Fibroblast of pulmonary artery (primary cell): ENCODE measurements at places on chromosomes 1 and 21.
A peak's percentile ranks its signal among the peaks of the same experiment; 100 is the strongest.

DNA sequence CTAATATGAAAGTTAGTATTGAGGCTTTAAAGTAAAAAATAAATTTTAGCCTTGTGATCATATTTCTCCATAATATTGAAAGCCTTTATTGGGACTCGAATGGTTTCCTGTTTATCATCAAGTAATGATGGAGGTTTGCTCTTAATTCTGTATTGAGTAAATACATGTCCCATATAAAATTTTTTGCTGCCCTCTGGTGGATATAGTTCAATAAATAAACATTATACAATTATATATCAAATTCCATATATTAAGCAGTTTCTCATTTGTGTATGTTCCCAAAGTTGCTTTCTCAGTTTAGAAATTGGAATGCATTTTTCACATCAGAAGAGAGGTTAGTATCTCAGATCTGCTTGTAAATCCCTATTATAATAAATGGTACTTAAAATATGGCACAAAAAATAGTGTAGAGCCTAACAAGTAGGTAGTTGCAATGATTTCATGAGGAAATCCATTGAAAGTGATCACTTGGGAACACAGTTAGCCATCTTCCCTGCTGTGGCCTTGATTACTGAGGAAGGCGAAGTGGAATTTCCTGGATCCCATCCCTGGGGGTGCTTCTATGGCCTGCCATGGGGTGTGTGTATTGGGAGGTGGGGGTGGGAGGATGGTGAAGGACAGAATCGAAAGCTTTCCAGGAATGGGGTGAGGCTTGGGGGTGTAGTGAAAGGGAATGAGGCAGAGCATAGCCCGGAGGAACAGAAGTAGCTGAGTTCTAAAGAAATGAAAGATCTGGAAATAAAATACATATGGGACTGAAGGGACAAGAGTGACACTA lies 84.1 kb upstream of the C21orf91 start:
- peak; percentile 65 for DNase-seq

DNA sequence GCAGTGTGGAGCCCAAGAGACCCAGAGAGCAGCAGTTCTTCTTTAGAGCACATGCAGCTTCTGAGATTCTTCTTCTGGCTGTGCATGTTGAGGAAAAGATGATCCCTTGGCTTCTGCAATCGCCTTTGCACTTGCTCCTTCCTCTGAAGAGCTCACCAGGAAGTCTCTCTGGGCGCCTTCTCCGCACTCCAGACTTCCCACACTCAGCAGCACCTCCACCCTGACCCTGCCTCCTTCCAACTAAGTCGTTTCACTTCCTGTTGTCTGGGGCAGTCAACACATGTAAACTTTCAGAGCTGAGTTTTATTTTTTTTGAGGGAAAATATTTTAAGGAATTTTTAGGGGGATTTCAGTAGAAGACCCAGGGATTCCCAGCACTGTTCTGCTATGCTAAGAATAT lies 73.4 kb upstream of the F3 start:
- DNase-seq: peak; percentile 32

DNA sequence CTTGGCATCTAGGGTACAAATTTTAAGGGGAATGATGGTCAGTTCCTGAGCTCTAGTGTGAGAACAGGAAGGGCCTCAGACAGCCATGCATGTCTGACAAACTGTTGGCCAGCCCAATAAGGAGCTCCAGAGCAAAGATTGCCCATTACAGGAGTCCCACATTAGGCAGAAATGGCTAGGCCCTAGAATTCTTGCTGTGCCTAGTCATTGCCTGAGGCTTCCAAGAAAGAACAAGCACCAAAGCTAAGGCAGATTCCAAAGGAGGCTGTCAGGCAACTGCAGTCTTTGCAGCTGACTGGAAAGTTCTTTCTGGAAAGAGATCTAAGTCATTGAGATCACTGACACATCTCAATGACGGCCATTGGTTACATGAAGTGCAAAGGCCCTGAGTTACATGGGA lies 3.9 kb upstream of the STIL start:
- peak; percentile 27 for DNase-seq

GRCh38 chr1:71828431-71829012 lies 453.8 kb downstream of the NEGR1 start:
- DNase-seq: no peak

- no peak for DNase-seq
Measured at GRCh38 chr1:156320560-156320959, 17.5 kb downstream of the CCT3 start.

GRCh38 chr1:106875622-106876021 lies 180.9 kb upstream of the PRMT6 start:
- DNase-seq: no peak

GRCh38 chr1:237679687-237680086 lies 211.0 kb downstream of the ZP4 start:
- no peak for DNase-seq

GRCh38 chr1:47617381-47618221 lies 179.8 kb downstream of the FOXD2 start:
- DNase-seq: no peak
